G401 (cell line): ENCODE measurements at places on chromosomes 6 and 20. TPM values are rescaled to one million over a fixed set of nuclear protein-coding genes. Genes with fewer than 3 reads are reported as not detected.

DNA sequence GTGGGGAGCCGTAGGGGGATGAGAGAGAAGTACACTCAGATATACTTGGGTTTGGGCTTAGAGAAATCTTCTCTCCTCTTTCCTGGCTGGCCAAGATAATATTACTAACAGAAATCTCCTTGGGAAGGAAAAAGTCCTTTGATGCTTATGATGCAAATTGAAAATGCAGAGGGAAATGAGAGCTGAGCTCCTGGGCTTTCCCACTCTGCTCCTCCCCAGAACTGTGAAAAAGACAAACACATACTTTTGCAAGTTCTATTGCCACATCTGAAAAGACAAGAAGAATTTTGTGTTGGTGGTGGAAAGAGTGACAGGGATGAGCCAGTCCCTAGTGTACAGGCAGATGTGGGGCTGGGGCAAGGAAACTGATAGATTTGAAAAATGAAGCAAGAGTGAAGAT, 185.9 kb downstream of the ANKRD60 start:
- no peak for DNase-seq

Gene ASIP
- not detected in 2 replicates for total RNA-seq

- DNase-seq, result no peak
Measured at GRCh38 chr6:156865019-156865629, 87.9 kb downstream of the ARID1B start.

GRCh38 chr6:64310214-64310613, 674.6 kb downstream of the PHF3 start:
- DNase-seq, result no peak

Gene MARCKS
- total RNA-seq, result not detected in 2 replicates

Gene ADGRB3
- not detected in 2 replicates for total RNA-seq

Gene OXT
- not detected in 2 replicates for total RNA-seq

DNA sequence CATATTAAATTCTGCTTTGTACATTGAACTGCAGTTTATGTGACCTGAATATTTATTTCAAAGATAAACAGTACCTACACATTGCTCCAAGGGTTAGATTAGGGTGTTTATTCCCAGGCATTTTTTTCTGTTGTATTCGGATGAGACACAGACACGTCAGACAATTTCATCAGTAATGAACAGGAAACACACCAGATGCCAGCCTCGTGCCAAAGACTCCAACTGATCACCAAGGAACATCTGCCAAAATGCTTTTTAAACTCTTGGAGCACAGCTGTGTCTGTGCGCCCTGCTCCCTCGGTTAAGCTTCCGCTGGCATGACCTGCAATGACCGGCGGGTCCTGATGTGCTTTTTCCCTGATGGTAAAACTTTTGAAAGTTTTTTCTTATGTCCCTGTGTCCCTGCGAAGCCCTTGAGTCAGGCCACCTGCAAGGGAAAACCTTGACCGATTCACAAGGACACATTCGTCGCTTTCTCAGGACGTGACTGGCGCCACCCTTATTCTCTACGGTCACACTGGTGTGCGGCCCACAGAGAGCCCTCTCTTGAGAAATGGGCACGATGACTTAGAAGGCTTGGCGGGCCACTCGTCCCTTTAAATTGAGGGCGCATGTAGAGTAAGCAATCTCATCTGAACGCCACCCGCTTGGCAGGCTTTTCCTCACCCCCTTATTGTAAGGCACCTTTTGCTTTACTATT, 173.9 kb downstream of the QKI start:
- no peak for DNase-seq

DNA sequence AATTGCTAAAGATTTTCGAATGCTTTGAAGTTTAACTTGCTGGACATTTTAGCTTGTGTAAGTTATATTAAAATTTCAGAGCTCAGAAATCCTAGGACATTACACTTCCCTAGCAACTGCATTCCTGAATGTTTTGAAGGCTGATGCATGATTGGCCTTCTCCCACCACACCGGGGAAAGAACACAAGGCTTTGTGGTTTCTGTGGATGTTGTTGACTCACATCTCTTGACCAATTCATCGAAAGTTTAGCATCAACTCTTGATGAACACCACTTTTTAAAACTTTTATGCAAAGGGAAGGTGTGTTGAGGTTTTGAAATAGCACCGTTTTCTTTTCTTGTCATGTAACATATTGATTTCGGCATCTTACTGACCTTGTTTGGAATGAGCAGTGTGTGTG, 81.1 kb downstream of the RIMS1 start:
- no peak for DNase-seq

GRCh38 chr6:389622-390021, 1.9 kb upstream of the IRF4 start:
- no peak for DNase-seq

GRCh38 chr6:157579467-157580031, 198.6 kb downstream of the ZDHHC14 start:
- peak; percentile 27 for DNase-seq

Gene SLC26A8
- total RNA-seq, result not detected in 2 replicates

- DNase-seq, result no peak
Measured at GRCh38 chr20:24742989-24743388, 206.1 kb upstream of the CST7 start.

DNA sequence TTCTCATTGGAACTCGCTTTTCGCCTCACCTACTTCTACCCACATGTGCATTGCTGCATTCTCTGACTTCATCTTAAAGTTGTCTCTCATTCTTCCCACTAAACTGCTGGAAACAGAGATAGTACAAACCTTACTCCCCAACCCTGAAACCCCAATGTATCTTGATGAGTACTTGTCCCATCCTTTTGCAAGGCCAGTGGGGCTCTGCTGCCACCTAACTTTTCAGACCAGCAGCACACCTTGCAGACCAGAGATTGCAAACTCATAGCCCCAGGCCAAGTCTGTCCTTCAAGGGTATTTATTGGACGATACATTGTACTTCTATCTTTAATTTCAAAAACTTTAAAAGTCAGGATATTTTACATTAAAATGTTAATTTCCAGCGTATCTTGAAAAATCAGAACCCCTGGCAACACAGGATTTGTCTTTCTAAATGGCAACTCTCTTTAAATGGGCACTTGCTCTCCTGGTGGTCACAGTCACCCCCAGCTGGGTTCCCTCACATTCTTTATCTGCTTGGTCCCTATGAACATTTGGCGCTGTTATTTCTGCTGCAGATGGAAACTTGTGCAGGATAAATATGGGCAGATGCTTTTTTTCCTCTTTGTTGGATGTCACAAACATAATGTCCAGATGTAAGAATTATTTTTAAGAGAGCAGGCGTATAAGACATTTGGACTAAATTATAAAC, 83.9 kb downstream of the SOD2 start:
- no peak for DNase-seq

DNA sequence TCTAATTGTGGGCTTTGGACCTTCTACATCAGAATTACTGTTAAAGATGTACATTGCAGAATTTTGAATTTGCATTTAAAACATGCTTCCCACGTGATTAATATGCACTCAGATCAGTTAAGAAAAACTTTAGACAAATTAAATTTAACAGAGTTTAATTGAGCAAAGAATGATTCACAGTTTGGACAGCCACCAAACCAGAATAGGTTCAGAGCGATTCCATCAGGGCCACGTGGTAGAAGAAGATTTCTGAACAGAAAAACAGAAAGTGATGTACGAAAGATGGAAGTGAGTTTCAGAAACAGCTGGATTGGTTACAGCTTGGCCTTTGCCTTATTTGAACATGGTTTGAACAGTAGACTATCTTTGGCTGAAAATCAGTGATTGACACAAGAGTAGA, 704.2 kb upstream of the MAP3K7 start:
- no peak for DNase-seq

Gene PTK6
- total RNA-seq, result 0.10 TPM in 1 of 2 replicates, not detected in the other

Gene GRIK2
- total RNA-seq, result not detected in 2 replicates

GRCh38 chr20:44456611-44457010, 19.1 kb upstream of the TTPAL start:
- no peak for DNase-seq

DNA sequence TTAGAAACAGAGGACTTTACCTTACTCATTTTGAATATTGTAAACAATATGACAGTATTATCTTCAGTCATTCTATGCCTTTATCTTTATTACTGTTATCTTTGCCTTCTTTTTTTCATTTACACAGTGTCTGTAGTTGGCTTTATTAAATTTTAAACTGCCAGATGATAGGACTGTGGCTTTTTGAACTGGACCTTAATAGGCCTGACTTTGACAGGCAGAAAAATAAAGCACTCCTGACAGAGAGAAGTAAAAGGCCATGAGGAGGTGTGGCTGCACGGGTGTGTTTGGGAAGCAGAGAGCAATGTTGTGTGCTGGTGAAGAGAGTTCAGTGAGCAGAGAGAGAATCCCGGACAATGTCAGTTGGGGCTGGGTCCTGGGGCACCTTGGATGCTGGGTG, 7.8 kb downstream of the TRIM40 start:
- DNase-seq, result no peak

Gene DSP
- total RNA-seq, result 118 and 161 TPM in 2 replicates

DNA sequence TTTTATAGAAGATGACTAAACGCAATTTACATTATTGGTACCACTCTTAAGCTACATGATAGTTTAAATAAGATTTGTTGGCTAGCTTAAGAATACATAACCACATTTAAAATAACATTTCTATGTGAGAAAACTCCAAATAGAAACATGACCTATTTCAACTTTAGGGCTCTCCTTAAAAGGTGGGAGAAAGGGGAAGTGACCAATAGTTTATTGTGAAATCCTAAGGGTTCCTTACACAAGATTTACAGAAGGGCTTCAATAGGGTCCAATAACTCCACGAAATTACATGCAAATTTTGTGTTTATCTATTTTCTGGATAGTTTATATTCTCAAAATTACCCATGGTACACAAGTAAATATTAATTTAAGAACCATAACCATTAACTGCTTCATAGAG, 91.6 kb upstream of the DST start:
- DNase-seq, result no peak

DNA sequence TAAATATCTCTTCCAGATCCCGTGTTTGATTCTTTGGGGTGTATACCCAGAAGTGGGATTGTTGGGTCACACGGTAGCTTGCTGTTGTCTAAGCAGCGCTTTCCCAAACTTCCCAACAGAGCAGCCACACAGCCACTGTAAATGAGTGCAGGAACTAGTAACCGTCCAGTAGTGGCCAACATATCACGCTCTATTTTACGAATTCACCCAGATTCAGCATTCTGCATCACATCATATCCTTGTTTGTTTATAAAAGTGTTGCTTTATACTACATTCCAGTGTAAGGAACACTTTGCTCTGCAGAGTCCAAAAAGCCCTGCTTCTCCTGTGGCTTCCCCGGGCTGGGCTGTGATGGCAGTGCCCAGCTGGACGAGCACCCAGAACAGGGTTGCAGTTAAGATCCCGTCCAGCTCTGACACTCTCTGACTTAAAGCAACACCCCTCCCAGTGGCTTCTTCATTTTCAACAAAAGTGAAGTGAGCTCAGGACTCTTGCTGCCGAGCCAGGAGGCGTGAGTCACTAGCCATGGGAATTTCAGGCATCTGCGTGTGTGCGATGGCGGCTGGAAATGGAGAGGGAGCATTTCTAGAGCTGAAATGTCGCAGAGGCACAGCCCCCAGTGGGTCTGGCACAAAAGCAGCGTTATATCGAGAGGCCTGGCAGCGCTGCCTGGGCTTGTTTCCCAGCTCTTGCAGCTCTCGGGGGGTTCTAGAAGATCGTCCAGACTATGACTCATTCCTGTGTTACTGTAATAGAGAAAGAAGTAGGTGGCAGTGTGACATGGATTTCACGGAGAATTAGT, 216.3 kb upstream of the ECI2 start:
- peak; percentile 74 for DNase-seq

DNA sequence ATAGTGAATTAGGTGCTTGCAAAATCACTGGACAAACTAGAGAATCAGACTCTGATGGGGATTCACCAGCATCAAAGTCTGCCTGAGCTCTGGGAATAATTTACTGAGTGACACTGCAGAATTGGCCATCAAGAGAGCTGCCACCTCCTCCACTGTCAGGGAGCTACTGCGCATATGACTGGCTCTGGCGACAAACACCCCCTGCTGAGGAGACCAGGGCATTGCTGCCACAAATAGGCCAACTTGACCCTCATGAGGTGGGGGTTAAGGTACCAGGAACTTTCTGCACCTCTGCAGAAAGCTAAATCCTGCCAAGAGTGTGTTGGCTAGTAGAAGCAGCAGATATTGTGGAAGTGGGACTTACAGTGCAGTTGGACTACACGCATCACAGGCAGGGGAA, 88.0 kb downstream of the CDS2 start:
- DNase-seq, result no peak

Gene SEL1L2
- not detected in 2 replicates for total RNA-seq

GRCh38 chr6:8242885-8243284, 140.5 kb upstream of the EEF1E1 start:
- no peak for DNase-seq

Gene SAMHD1
- 30.0 and 31.2 TPM in 2 replicates for total RNA-seq

GRCh38 chr6:170163405-170164170, 127.3 kb downstream of the DLL1 start:
- DNase-seq, result no peak

GRCh38 chr20:38450412-38450975, 15.4 kb upstream of the SNHG17 start:
- no peak for DNase-seq

- no peak for DNase-seq
Measured at GRCh38 chr20:64045346-64046011, 4.0 kb downstream of the SOX18 start.

Gene DTNBP1
- 5.4 TPM in 2 replicates for total RNA-seq

DNA sequence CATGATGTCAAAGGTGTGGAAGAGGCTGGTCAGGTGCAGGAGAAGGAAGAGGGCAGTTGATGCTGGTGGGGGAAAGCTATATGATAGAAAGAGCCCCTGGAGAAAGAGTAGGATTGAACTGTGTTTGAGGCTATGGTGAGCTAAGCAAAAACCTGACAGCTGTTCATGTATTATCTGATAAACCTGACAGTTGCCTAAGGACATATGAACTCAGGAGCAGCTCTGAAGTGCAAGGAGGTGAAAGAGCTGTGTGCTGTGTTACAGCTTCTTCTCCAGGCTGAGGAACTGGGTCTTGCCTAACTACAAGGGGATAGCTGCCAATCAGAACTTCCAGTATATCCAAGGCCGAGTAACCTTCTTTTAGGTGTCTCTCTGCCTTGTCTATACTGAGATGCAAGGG, 81.8 kb downstream of the LCA5 start:
- DNase-seq, result no peak

DNA sequence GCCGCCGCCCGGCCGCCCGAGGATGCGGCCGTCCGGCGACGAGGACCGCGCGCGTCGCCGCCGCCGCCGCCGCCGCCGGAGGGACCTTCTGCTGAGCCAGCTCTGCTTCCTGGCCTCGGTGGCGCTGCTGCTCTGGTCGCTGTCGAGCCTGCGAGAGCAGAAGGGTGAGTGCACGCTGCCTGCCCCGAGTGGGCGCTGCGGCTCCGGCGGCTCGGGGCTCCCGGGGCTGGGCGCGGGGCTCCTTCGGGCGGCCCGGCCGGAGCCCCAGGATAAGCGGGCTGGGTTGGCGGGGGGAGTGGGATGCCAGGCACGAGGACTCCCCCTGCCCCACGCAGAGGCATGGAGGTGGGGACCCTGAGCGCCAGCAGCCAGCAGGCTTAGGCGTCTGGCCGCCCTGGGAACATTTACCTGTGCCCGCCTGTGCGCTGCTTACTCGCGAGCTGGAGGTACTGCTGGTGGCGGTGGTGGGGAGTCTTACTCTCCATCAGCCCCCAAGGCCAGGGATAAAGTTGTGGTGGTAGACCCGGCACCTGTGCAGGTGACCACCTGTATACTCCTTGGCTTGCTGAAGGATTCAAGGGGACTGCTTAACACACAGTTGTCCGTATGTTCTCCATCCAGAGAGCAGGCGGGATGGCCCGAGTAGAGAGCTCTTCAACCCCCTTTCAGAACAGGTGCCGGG, 520 bp downstream of the SLC24A3 start:
- peak; percentile 15 for DNase-seq

GRCh38 chr6:33171016-33171879, 21.0 kb downstream of the COL11A2 start:
- DNase-seq, result no peak

Gene EGFL8
- 12.9 and 16.5 TPM in 2 replicates for total RNA-seq

- no peak for DNase-seq
Measured at GRCh38 chr20:58547623-58548475, 32.6 kb upstream of the APCDD1L start.
